Tracheal epithelial cell (primary cell): ENCODE measurements at places on chromosomes 3 and 15. TPM values are rescaled to one million over a fixed set of nuclear protein-coding genes. Genes with fewer than 3 reads are reported as not detected.

The CAND2 gene
- total RNA-seq: 2.2 and 3.6 TPM in 2 replicates

The CLDN11 gene
- 0.43 and 7.5 TPM in 2 replicates for total RNA-seq

The PDE8A gene
- 16.0 and 17.4 TPM in 2 replicates for total RNA-seq

The SLC22A14 gene
- under 0.01 TPM in 1 of 2 replicates, not detected in the other for total RNA-seq

The CCR9 gene
- not detected in 2 replicates for total RNA-seq

The P2RY12 gene
- total RNA-seq: not detected in 2 replicates

The C3orf22 gene
- not detected in 2 replicates for total RNA-seq

The RPP25 gene
- total RNA-seq: 6.5 and 15.8 TPM in 2 replicates

The SAXO2 gene
- total RNA-seq: under 0.01 TPM in 1 of 2 replicates, not detected in the other

The SPSB4 gene
- total RNA-seq: under 0.01 TPM in 1 of 2 replicates, not detected in the other

The HTR3E gene
- not detected in 2 replicates for total RNA-seq

The ISLR gene
- total RNA-seq: not detected in 2 replicates

The CCDC54 gene
- total RNA-seq: not detected in 2 replicates

The NR2E3 gene
- total RNA-seq: under 0.01 TPM in 1 of 2 replicates, not detected in the other

The ATP6V1A gene
- total RNA-seq: 64.3 and 70.1 TPM in 2 replicates

The CD86 gene
- total RNA-seq: under 0.01 TPM in 1 of 2 replicates, not detected in the other

The CEMIP gene
- 0.72 and 0.85 TPM in 2 replicates for total RNA-seq

The TICRR gene
- 0.21 and 1.4 TPM in 2 replicates for total RNA-seq

The SCN5A gene
- not detected in 2 replicates for total RNA-seq

The IL16 gene
- total RNA-seq: under 0.01 TPM in 2 replicates

The SHC4 gene
- total RNA-seq: 1.5 and 1.9 TPM in 2 replicates

The PFKFB4 gene
- 9.6 and 35.9 TPM in 2 replicates for total RNA-seq

The ECE2 gene
- under 0.01 TPM in 1 of 2 replicates, not detected in the other for total RNA-seq

The GPR149 gene
- not detected in 2 replicates for total RNA-seq

The DNAJA4 gene
- 6.0 and 13.6 TPM in 2 replicates for total RNA-seq

The TM6SF1 gene
- total RNA-seq: 2.7 and 2.8 TPM in 2 replicates

The CIB2 gene
- total RNA-seq: 3.9 and 4.7 TPM in 2 replicates

The FAM81A gene
- 0.21 and 0.72 TPM in 2 replicates for total RNA-seq

The SERPINI2 gene
- not detected in 2 replicates for total RNA-seq

The SLC12A1 gene
- under 0.01 TPM in 1 of 2 replicates, not detected in the other for total RNA-seq

The AMT gene
- 1.2 and 1.7 TPM in 2 replicates for total RNA-seq

The PLA2G4F gene
- total RNA-seq: 3.9 and 17.1 TPM in 2 replicates

The LRRC34 gene
- 0.64 and 2.7 TPM in 2 replicates for total RNA-seq

The OSTN gene
- not detected in 2 replicates for total RNA-seq

The IMPG2 gene
- under 0.01 TPM in 2 replicates for total RNA-seq

The KNG1 gene
- total RNA-seq: not detected in 2 replicates

The TPRG1 gene
- total RNA-seq: 0.24 and 1.9 TPM in 2 replicates

The ERC2 gene
- total RNA-seq: 0.24 TPM in 1 of 2 replicates, not detected in the other

The USP19 gene
- 39.5 and 48.4 TPM in 2 replicates for total RNA-seq

The MIX23 gene
- 35.0 and 58.6 TPM in 2 replicates for total RNA-seq
